ENCODE measurements at places on chromosomes 7 and 10. TPM values are rescaled to one million over a fixed set of nuclear protein-coding genes. Genes with fewer than 3 reads are reported as not detected.

The TCERG1L gene
- total RNA-seq: not detected

The ELMO1 gene
- total RNA-seq: 5.8 TPM

The LIPF gene
- not detected for total RNA-seq

The CLDN3 gene
- not detected for total RNA-seq

The CYP3A7 gene
- total RNA-seq: not detected

The BCL7B gene
- 33.2 TPM for total RNA-seq

The NFE2L3 gene
- 2.4 TPM for total RNA-seq

The SPDYE2 gene
- total RNA-seq: not detected

The CCDC172 gene
- not detected for total RNA-seq

The ADAMTS14 gene
- total RNA-seq: 1.3 TPM

The TBX20 gene
- total RNA-seq: 49.5 TPM

The GSTK1 gene
- 126 TPM for total RNA-seq

The SERPINE1 gene
- total RNA-seq: 2,658 TPM

The GJD4 gene
- total RNA-seq: not detected

The NUTM2E gene
- not detected for total RNA-seq

The SVOPL gene
- not detected for total RNA-seq

All from cardiac atrium fibroblast (primary cell).